ENCODE measurements at places on chromosomes 2 and 18. TPM values are rescaled to one million over a fixed set of nuclear protein-coding genes. Genes with fewer than 3 reads are reported as not detected.

Gene CD302
- polyA plus RNA-seq = 5.1 TPM

- DNase-seq = no peak
- no peak overlapping the region for H3K4me3 ChIP-seq
- no peaks in the 10 kb centered on the region for H3K36me3 ChIP-seq
- H3K4me1 ChIP-seq = no peaks in the 10 kb centered on the region
- H3K27me3 ChIP-seq = no peaks in the 10 kb centered on the region
- no peak overlapping the region for H3K27ac ChIP-seq
These were observed 25.2 kb upstream of the FAM117B start for GRCh38 chr2:202609381-202610145.

DNA sequence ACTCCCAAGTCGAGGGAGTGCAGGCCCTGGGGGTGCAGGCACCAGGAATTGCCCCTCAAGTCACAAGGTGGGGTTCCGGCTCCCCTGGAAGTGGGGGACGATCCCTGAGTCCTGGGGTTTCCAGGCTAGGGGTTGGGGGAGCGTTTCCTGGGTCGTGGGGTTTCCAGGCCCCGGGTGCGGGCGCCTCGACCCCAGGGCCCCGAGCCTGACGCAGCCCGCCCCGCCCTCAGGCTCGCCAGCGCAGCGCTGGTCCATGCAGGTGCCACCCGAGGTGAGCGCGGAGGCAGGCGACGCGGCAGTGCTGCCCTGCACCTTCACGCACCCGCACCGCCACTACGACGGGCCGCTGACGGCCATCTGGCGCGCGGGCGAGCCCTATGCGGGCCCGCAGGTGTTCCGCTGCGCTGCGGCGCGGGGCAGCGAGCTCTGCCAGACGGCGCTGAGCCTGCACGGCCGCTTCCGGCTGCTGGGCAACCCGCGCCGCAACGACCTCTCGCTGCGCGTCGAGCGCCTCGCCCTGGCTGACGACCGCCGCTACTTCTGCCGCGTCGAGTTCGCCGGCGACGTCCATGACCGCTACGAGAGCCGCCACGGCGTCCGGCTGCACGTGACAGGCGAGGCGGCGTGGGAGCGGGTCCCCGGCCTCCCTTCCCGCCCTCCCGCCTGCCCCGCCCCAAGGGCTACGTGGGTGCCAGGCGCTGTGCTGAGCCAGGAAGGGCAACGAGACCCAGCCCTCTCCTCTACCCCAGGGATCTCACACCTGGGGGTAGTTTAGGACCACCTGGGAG is 12.0 kb downstream of the SIGLEC15 start:
- no peaks in the 10 kb centered on the region for H3K27me3 ChIP-seq
- no peak overlapping the region for H3K27ac ChIP-seq
- peak; percentile 82 for DNase-seq
- no peak overlapping the region for H3K4me3 ChIP-seq

DNA sequence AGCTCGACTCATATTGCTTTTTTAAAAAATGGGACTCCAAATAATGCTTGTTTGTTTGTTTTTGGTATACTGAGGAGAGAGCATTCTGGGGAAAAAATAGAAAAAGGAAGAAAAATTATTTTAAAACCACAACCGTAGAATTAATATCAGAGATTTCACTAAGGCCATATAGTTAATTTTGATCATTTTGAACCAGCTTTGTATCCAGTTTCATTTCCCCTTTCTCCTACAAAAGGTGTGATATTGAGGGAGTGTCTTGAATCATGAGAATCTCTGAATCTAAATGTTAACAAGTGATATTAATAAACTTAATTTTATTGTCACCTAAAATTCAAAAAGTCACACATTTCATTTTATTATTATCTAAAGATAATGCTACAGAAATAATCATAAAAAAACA is 198.5 kb upstream of the GALNT5 start:
- H3K4me3 ChIP-seq = no peak overlapping the region
- no peaks in the 10 kb centered on the region for H3K36me3 ChIP-seq
- DNase-seq = no peak
- peaks cover 5% of the 10 kb centered on the region for H3K4me1 ChIP-seq
- H3K27me3 ChIP-seq = no peaks in the 10 kb centered on the region
- H3K27ac ChIP-seq = no peak overlapping the region

Data from SK-N-SH (cell line).